ENCODE measurements at places on chromosomes 3 and 15. TPM values are rescaled to one million over a fixed set of nuclear protein-coding genes. Genes with fewer than 3 reads are reported as not detected.

KLHL6 gene
- 1.4 TPM for total RNA-seq

CCDC54 gene
- total RNA-seq: not detected

GNAT1 gene
- total RNA-seq: not detected

DNA sequence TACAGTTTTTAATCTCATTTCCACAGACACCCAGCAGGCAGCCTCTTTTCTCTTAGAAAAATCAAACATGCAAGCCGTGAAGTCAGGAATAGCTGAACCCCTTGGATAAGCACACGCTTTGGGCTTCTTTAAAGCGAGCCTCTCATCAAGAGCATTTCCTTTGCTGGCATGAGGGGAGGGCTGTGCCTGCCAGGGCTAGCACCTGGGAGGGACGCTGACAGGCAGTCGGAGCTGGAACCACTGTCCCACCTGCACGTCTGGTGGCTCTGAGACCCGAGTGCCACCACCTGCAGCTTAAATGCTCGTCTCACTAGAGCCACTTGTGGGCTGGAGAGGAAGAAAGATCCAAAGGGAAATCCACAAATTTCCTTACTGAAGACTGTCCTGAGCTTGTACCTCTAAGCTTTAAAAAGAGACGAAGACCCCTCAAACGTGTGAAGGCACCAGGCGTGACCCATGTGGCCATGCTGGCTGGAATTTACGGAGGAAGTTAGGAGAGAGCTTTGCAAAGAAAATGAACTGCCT is 9.4 kb downstream of the MAP6D1 start:
- no peak for DNase-seq

- no peak for DNase-seq
Observed at GRCh38 chr3:12423131-12423530, 61.1 kb upstream of the TSEN2 start.

Measured in right atrium auricular region (tissue), 2 donors.